ENCODE measurements at places on chromosomes 2 and 18.

- no peak for DNase-seq
These were observed 11.6 kb upstream of the PSD4 start for GRCh38 chr2:113162173-113162572.

DNA sequence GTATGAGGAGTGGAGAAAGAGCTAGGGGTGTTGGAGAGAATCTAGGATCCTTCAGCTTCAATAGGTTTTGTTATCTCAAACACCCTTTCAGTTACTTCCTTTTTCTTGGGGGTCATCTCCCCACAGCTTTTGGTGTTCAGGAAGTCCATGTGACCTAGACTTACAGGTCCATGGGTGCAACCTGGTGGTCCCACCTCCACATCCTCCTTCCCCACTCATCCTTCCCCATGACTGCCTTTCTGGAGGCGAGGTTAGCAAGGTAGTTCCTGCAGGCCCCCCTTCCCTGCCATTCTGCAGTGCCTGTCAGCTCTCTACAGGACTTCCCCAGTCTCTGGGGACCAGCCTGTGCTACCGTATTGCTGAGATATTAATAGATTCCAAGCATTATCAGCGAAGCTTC is 107.6 kb downstream of the TMEM17 start:
- DNase-seq = peak; percentile 55

GRCh38 chr2:159455330-159455918 is 160.9 kb downstream of the BAZ2B start:
- no peak for DNase-seq

GRCh38 chr2:26578581-26578980 is 62.6 kb downstream of the CIB4 start:
- DNase-seq = no peak

- no peak for DNase-seq
These were observed 27.1 kb upstream of the ZNF516 start for GRCh38 chr18:76522122-76522503.

DNA sequence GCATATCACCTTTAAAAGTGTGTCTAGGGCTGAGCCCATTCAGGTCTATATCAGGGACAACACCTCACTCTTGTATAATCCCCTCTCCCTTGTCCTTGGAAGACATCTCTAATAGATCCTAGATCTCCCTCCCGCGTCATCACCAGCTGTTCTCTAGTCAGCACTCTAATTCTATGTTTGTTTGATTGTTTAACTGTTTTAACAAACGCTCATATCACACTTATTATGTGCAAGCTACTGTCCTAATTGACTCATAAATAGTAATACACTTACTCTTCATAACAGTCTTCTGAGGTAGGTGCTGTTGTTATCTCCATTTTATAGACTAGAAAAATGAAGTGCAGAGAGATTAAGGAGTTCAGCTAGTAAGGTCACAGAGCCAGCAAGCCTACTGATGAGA is 1.6 kb upstream of the ERMN start:
- DNase-seq = no peak

DNA sequence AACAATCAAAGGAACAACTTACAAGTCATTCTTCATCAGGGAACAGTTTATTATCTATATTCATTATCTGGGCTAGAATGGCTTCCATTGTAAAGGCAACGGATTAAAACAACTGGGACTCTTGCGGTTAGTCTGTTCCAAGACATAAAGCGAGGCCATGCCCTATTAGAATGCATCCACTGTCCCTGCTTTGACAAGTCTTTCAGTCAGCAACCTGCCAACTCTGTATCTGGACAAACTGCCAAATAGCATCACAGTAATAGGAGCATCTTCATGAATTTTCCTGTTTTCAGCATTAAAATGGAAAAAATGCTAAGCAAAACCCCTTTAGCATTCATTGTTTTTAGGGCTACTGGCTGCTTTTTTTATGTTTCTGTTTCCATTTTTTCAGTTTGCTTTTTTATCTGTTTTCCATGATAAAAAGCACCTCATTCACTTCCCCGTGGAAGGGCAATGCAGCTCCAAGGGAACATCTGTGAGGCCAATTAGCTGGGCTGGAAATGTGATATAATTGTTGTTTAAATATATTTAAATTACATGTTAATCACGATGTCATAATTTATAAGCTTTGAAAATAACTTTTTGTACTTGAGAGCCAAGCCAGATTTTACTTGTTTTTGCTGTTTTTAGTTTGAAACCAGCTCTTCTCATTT is 834.3 kb downstream of the CPS1 start:
- DNase-seq = peak; percentile 52

- no peak for DNase-seq
These were observed 146.2 kb upstream of the ITGA4 start for GRCh38 chr2:181310967-181311366.

DNA sequence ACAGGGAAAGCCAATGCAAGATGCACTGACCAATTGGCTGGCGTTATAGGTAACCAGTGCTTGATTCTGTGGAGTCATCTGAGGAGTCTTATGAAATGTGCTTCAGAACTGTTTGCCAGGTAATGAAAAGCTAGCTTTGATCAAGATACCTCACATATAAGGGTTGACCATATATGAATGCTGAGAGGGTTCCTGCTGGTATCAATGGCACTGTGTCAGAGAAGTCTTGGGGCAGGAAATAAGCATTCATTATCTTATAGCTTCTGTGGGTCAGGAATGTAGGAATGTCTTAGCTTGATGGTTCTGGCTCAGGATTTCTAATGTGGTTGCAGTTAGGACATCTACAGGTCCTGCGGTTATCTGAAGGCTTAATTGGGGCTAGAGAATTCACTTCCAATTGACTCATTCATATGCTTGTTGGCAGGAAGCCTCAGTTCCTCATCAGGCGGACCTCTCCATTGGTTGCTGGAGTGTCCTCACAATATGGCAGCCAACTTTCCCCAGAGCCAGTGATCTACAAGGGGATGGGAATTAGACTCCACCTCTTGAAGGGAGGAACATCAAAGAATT is 22.1 kb upstream of the TCF7L1 start:
- no peak for DNase-seq

- no peak for DNase-seq
These were observed 142.4 kb downstream of the MREG start for GRCh38 chr2:215870986-215871385.

DNA sequence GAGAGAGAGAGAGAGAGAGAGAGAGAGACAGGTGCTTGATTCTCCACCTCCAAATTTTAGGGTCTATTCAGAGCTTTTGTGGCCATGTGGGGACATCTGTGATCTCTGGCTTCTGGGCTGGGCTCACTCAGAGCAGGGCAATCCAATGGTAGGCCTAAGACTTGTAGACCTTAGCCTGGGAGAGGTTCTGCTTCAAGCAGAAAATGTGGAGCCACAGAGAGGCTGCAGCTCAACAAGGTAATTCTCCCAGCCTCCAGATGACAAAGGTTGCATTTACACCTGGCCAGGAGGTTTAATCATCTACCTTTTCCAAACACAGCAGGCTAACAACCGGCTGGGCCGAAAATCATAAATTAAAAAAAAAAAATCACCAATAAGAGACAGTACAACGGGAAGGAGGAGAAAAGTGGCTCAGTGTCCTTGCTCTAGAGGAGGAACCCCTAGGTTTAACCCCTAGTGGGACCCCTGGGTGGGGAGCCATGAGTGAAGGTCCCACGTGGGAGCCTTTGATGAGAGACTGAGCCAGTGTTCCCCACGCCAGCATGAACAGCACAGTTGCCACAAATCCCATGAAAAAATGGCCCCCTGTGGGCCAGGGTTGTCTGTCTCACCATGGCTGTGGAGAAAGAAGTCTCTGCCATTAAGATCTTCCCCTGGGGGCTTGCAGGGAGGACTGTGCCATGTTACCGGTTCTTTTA is 124.0 kb upstream of the GATA6 start:
- DNase-seq = peak; percentile 78

Measured in NCI-H146 (cell line).